ENCODE measurements at places on chromosomes 1 and 21. TPM values are rescaled to one million over a fixed set of nuclear protein-coding genes. Genes with fewer than 3 reads are reported as not detected.
A peak's percentile ranks its signal among the peaks of the same experiment; 100 is the strongest.

Gene SOAT1
- 7.6 TPM for total RNA-seq

Gene ACTA1
- 20,625 TPM for total RNA-seq

- DNase-seq = no peak
Observed at GRCh38 chr1:231153726-231154125, 8.1 kb upstream of the TRIM67 start.

DNA sequence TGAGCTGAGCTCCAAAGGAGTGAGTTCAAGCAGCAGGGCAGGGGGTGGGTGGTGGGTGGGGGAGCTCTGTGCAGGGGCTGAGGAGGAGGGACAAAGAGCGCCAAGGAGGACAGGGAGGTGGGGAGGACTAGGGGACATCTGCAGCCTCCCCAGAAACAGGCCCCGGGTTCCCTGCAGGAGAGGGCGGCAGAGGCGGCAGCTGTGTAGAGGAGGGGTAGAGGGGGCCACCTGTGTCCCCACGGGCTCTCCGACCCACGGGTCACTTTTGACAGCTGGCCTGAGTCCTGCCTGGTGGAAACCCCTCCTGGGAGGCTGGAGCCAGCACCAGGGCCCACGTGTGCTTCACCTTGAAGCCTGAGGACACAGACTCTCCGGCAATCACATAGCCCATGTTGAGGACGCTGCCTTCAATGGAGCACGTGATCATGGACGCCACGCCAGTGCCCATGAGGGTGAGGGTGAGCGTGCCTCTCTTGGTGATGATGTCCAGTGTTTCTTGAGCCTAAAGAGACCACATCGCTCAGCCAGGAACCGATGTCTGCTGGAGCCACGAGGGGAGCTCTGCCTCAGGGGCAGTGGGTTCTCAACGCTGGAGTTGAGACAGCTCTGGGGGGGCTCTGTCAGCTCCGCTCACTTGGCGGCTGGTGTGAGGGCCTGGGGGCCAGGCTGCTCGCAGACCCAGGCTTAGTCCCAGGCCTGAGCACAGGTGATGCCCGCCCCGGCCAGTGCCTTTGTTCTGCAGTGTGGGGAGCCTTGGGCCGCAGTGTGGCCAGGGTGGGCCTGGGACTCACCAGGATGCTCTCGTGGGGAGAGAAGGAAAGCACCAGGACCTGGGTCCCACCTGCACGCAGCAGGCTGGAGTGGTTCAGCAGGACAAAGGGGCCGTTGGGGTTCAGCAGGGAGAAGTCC is 6.6 kb upstream of the TMEM52 start:
- peak; percentile 43 for DNase-seq

All from psoas muscle (tissue), 8 donors.